ENCODE measurements at places on chromosomes 12 and 14.
A peak's percentile ranks its signal among the peaks of the same experiment; 100 is the strongest.

- no peak for DNase-seq
Measured at GRCh38 chr12:55925870-55926737, 1.6 kb downstream of the PYM1 start.

DNA sequence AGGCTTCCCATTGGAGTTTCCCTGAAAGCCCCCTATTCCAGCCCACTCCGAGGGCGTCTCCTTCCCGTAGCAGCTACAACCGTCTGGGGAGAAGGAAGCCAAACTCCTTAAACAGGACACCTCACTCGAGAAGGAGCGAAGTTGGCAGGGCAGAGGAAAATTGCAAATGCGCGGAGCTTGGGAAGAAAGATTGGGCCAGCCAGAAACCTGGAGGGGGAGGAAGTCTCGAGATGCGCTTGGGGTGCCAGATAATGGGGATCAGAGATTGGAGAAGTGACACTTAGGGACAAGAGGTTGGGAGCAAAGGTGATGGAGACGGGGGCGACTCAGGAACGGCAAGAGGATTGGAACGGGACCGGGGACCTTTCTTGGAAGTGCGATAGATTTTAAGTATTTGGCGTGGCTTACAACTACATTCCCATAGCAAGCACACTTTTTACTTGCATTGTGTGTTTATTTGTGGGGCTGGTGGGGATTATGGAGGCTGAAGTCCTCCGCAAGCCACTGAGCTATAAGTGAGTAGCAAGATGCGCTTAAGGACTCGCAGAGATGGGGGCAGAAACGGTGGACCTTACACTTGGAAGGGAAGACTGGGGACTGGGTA lies 926 bp downstream of the HRK start:
- DNase-seq, result no peak

GRCh38 chr12:65672441-65672840 lies 151.8 kb upstream of the HMGA2 start:
- DNase-seq, result no peak

- DNase-seq, result peak; percentile 50
Measured at GRCh38 chr14:99508896-99509629, 27.9 kb downstream of the CCNK start.

GRCh38 chr12:4954621-4955354 lies 45.1 kb downstream of the KCNA1 start:
- no peak for DNase-seq

- no peak for DNase-seq
Measured at GRCh38 chr12:27190761-27191160, 53.3 kb upstream of the STK38L start.

DNA sequence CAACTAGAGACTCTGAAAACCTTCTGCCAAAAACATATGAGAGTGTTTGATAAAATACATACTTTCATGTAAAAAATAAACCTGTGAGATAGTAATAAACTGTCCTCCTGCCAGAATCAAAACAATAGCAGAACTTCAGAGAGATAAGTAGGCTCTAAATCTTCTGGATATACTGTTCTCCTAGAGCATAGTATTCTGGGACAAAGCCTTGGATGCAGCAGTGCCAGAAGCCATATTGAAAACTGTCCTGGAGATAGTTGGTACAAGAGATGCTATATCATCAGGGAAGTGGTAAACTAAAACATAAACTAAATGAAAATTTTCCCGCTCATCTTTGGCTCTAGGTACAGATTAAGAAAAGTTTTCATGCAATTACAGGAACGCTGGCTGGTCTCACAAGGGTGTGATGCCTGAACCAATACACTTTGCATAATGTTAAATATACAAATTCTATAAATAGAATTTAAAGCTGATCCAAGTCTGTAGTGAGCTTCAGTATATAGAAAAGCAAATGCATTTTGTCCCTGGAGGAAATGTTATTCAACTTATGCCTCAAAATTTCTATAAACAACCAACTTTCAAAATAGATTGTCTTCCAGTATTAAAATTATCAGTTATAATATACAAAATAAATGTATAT lies 355.6 kb downstream of the ADAMTS20 start:
- DNase-seq, result no peak

- DNase-seq, result no peak
Measured at GRCh38 chr12:10191865-10192264, 13.0 kb downstream of the TMEM52B start.

GRCh38 chr14:92466059-92466458 lies 47.5 kb upstream of the RIN3 start:
- peak; percentile 43 for DNase-seq

DNA sequence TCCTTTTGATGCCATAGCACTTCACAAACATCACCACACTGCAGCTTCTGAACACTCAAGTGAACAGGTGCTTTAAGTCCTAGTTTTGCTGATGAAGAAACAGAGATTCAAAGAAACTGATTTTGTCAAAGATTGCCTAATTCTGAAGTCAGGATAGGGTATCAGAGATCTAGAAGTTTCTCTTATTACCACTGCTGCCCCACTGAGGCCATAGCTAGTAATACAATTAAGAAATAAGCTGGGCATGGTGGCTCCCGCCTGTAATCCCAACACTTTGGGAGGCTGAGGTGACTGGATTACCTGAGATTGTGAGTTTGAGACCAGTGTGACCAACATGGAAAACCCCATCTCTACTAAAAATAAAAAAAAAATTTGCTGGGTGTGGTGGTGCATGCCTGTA lies 458.3 kb upstream of the SEL1L start:
- no peak for DNase-seq

DNA sequence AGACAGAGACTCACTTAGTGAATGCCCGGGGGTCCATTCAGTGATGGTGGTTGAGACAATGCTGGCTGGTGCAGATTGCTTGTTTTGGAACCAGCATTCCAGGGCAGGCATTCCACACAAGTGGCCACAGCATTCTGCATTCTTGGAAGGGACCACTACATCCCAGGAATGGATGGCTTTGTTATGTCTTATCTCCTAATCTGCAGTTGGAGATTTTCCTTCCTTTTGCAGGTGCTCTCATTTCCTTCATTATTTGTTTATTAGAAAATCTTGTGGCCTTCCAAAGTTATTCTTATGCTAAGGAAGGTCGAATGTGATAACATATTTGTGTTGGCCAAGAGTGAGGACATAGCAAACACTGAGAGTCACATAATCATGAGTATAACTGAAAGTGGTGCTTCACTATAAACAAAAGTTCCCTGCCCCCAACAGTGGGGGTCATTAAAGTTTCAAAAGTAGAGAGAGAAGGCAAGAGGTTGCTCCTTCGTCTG lies 66.0 kb downstream of the BMP4 start:
- DNase-seq, result no peak

DNA sequence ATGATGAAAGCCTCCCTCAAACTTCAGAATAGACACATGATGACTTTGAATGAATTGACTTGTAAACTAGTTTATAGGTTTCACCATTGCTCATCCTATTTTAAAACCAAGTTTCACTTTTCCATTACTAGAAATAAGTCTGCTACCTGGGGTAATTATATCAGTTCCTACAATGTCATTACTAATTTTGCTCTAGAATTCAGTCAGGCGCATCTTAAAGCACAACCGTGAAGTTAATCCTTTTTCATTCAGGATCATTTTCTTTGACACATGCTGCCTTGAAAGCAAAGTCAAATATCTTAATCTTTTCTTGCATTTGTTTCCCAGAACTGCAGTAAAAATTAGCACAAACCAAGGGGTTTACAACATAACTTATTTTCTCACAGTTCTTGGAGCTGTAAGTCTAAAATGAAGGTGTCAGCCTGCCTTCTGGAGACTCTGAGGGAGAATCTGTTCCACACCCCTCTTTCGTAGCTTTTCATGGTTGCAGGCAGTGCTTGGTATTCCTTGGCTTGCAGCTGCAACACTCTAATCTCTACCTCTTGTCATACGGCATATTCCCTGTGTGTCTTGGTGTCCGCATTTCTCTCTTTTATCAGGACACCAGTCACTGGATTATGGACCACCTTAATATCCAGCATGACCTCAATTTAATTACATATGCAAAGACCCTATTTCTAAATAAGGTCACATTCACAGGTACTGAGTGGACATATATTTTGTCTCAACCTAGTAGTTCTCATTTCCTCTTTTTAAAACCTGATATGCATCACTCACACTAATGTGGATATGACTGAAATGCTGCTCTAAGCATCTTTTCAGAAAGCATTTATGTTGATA lies 114.3 kb upstream of the PDZRN4 start:
- DNase-seq, result no peak

DNA sequence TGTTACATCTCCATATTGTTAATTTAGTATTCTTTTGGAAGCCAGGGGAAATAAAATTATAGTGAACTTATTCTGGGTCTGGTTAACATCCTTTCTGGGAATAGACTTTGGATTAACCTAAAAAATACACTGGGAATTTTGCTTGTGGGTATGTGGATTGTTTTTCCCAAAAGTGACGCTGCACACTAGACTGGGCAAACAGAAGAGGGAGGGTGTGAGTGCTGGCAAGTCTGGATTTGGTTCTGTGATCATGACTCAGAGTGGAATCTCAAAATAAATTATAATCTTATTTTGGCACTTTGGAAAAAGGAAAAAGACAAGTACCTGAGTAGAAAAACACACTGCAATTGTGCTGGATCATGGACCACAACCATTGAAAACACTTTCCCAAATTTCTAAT lies 15.2 kb upstream of the LUM start:
- DNase-seq, result no peak

- no peak for DNase-seq
Measured at GRCh38 chr14:83491091-83491490, 1957.4 kb upstream of the SEL1L start.

DNA sequence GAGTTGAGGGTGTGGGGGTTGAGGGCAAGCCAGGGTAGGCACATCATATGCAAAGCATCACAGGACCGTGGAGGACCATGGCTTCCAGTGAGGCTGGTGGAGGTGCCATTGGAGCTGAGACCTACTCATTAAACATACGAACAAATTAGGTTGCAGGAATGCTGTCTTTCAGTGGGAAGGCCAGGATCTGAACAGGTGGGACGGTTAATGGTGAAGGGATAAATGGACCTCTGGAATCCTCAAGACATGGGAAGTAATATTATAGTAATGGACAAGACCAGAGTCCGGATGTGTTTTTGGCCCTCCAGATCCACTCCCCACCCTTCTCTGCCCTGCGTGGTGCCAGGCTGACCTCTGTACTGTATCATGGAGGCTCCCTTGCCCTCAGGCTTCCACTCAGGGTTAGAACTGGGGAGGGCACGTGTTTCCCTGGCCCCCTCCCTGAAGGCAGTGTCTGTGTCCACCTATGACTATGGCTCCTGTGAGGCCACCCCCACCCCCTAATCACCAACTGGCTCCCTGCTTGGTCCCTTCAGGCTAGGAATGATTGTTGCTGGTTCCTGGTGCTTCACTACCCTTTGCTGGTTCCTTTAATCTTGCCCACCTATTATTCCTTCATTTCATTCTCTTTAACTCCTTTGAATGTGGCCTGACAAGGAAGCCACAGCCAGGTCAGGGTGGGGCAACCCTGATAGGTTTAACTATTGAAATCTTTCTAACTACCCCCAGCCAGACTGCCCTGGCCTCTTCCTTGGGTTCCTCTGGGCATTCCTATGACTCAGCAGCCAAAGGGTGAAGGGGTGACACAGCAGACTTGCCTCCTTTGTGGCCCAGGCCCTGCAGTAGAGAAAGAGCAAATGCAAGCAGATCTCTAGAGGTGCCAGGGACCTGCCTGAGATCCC lies 10.7 kb downstream of the DHRS2 start:
- no peak for DNase-seq

- no peak for DNase-seq
Measured at GRCh38 chr12:1339618-1340319, 254.6 kb downstream of the FBXL14 start.

DNA sequence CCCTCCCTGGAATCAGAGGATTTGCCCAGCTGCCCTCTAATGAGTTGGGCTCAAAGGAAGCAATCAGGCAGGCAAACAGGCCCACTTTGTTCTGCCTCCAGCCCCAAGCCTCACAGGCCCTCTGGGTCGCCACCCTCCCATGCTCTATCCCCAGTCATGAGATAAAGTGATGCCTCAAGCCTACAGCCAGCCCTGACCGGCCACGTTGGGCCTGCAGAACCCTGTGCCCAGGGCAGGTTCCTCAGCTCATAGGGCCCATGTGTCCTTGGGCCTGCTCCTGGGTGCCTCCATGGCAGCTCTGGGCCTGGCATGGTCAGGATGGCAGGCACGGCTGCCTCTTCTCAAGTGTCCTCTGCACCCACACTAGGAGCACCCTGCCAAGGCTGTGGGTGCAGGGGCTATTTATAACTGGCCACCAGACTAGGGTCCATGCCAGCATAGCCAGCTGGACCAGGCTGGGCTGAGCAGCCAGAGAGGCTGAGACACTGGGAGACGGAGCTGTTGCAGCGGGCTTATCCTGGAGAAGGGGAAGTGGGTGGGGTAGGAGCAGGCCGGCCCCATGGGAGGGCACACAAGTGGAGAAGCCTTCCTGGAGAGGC lies 20.2 kb downstream of the HDAC7 start:
- DNase-seq, result no peak
